RPMI7951 (cell line): ENCODE measurements at places on chromosomes 12 and 14.

- peak; percentile 56 for DNase-seq
Observed at GRCh38 chr12:6038160-6038559, 86.3 kb downstream of the VWF start.

GRCh38 chr14:28926122-28926521 lies 159.5 kb downstream of the FOXG1 start:
- no peak for DNase-seq

DNA sequence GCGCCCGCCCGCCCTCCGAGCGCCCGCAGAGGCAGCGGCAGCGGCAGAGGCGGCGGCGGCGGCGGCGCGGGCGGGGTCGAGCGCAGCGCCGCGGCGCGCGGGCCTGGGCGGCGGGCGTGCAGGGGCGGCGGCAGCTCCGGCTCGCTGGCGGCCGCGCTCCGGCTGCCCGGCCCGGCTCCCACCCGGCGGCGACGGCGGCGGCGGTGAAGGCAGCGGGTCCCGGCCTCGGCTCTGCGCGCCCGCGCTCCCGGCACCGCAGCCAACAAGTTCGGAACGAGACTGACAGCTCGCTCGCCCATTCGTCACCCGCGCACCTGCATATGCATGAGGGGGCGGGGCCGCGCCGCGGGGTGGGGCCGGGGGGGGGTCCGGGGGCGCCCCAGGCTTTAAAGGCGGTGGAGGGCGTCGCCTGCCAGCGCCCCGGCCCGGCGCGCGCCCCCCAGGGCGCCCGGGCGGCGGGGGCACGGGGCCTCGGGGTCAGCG lies at the start of gene JAG2:
JAG2 (minus strand) TSS at position 281 of the 483 bp plus-strand sequence. CDS start 356 bp downstream, outside the sequence.
- no peak for DNase-seq

GRCh38 chr14:23533652-23534435 lies 17.7 kb downstream of the ZFHX2 start:
- no peak for DNase-seq

DNA sequence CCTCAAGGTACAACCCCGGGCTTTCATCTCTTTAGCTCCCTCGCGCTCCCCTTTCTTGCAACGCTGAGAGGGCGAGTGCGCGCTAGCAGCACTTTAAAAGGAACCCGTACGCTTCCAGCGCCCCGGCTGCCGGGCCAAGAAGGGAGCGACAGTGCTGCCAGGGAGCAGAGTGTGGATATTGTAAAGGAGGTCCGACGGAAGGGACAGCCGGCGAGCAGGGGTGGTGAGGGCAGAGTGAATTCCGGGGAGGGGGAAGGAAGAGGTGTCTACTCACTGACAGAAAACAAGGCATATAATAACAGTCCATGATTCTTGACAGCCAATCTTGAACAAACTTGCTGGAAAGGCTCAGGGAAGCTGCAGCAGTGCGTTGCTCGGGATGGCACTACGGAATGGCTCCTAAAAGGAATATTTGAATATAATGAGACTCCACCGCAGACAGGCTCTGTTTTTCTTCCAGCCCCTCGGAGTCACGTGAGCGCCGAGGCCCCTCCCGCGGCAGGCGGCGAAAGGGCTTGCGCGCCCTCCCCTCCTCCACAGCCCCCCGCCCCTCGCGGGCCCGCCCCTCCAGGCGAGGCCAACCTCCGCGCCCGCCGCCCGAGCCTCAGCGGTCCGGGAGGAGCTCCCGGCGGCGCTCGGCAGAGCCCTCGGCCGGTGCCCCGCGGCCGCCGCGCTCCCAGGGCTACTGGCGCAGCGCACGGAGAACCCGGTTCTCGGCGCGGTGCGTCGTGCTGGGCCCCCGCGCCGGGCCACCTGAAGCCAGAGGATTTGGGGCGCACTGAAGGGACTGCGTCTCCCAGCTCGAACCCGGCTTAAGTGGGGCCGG lies 3.4 kb downstream of the BMP4 start:
- DNase-seq: peak; percentile 87

DNA sequence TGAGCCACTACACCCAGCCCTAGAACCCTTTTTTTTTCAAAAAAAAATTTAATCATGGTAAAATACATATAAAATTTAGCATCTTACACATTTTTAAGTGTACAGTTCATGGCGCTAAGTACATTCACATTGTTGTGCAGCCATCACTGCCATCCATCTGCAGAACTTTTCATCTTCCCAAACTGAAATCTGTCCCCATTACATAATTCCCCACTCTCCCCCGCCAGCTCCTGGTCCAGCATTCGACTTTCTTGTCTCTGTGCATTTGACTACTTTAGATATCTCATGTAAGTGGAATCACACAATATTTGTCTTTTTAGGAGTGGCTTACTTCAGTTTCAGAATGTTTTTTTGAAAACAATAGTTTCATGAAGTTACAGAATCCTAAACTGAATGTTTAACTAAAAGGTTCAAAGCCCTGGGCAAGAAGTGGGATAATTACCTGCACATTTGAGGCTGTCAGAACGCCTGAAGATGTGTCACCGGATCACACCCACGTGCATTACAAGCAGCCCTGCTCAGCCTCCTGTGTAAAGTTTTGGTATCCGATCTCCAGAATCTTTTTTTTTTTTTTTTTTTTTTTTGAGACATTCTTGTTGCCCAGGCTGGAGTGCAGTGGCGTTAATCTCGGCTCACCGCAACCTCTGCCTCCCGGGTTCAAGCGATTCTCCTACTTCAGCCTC lies 12.7 kb downstream of the EML1 start:
- DNase-seq: no peak

DNA sequence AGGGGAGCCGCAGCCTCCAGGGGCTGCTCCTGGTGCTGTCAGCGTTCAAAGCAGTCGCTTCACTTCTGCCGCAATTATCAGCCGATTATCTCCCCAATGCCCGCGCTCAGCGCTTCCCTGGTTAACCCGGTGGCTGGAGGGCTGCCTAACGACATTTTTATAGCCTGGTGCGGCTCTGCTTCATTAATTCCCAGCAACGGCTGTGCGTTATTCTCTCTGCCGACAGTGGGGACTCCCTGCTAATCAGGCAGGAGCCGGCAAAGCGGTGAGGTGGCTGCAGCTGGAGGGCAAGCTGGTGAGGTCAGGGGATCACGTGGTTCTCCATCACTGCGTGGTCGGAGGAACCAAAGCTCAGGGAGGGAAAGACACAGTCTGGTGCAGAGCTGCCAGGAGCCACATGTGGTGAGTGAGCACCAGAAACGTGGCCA lies 62.9 kb downstream of the GLRX5 start:
- DNase-seq: peak; percentile 49

DNA sequence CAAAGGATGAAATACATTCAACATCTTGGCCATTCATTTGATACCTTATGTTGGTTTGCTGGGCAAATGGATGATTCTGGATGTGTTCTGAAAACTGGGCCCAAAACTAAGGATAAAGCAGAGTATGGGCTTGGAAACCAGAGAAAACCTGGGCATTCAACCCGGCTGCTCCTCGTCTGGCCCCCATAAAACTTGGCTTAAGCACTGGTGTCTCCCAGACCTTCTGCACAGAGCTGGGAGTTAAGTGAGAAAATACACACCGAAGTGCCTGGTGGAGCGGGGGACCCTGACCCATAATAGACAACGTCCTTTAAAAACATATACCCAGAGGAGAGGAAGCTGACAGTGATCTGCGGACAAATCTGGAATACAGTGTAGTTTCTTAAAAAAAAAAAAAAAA lies 112.5 kb downstream of the FOXN3 start:
- no peak for DNase-seq

GRCh38 chr12:97446895-97447294 lies 15.7 kb upstream of the RMST start:
- DNase-seq: no peak

DNA sequence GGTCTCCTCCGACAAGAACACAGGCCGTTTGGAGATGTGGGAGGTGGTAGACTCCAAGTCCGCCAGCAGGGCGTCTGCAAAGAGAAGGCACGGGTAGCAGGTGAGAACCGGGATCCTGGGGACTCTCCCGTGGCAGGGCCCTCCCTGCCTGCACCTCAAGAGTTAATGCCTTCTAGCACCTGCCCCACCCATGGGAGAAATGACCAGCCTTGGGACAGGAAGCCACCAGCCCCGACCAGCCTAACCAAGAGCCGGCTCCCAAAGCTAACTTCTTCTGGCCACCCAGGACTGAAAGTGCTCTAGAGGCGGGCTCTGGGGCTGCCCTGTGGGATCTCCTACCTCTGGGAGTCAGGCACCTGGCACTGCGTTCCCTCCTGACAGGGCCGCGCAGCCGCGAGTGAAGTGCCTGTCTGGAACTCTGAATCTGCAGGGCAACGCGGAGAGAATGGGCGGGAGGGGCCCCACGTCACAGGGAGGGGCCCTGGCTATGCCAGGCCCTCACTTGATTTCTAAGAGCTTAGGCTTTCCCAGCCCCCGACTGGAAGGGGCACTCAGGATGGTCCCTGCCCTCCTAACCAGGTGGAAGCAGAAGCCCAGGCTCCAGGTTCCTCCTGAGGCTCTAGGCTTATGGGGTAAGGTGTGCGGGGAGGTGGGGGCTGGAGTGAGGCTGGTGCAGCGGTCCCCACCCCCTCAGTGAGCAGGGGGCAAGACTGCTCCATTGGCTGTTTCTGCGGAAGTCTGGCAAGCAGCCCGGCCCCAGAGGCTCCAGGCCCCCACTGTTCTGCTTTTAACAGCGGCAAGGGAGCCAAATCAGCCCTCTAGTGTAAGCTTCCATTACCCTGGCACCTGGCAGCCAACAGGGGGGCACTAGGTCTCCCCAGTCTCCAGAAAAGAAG lies 23.6 kb upstream of the RPLP0 start:
- no peak for DNase-seq

DNA sequence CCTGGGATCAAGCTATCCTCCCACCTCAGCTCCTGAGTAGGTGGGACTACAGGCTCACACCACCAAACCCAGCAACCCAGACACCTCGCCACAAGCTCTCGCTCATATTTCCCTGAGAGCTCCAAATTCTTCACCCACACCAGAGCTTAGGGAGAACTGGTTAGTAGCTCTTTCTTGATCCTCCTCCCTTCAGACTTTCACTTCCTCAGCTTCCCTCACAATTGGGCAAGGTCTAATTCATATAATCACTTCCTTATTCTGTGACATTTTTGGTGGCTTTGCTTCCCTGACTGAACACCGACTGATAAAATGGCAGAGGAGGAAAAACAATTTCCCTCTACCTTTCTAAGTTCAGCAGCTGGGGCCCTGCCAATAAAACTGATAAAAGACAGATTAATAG lies 88.5 kb downstream of the GXYLT1 start:
- no peak for DNase-seq

DNA sequence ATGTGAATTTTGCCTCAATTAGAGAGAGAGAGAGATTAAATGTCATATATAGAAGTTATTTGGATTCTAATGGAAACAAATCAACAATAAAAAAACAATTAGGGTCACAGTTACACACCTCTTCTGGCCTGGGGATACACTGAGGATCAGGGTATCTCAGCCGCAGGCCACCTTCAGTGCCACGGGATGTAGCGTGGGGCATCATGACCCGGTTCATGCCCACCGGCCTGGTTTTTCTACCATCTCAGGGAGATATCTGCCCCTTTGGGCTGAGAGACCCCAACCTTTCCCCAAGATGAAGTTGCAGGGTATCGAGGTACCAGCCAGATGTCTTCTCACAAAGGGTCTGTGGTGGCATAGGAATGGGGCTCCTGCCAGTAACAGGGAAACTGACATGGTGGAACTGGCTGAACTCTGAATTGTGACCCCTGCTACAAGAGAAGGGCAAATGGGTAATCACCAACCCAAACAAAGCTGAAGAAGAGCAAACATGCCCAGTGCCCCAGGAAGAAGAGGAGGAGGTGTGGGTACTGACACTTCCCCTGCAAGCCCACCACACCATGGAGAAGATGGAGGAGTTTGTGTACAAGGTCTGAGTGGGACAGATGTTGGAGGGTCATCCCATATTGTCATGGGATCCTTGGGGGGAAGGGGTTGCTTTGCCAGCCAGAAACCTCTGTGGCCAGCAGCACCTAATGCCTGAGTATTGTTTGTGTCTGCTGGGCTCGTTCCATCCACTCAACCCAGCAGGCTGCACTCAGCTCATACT lies 19.5 kb downstream of the SERPINA3 start:
- DNase-seq: no peak

DNA sequence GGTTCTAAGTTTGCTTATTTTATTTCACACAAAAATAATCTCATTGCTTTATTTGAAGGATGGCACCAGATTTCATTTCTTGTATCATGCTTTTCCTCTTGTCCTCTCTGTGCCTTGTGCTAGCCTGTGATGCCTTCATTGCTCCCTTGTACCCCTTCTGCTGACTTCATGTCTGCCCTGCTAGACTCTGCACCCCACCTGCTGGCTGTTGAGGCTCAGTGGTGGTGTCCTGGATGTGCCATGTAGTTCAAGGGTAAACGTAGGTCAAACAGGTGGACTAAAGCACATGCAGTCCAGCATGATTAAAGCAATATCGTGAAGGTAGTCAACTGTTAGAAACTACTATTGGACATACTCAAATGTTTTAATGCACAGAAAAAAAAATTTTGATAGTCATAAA lies 21.6 kb downstream of the MRPS35 start:
- no peak for DNase-seq

DNA sequence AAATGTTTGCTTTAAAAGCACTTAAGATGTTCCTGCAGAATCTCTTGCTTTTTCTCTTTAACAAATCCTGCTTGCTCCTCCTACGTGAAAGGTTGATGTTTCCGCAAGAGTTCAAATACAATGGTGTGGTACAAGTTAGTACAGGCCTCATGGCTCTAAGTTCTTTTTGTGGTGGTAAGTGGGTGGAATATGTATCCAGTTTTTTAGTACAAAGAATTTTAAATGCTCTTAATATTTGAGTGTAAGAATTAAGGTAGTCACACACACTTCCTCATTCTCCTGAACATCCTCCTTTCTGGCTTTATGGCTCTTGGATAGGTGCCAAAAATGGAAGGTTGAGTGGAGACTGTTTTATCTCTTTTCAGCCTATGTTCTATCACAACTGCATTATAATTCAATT lies 1.8 kb downstream of the OTOGL start:
- peak; percentile 6 for DNase-seq
